Heart left ventricle (tissue), 16 donors: ENCODE measurements at places on chromosomes 4 and X.
A peak's percentile ranks its signal among the peaks of the same experiment; 100 is the strongest.

DNA sequence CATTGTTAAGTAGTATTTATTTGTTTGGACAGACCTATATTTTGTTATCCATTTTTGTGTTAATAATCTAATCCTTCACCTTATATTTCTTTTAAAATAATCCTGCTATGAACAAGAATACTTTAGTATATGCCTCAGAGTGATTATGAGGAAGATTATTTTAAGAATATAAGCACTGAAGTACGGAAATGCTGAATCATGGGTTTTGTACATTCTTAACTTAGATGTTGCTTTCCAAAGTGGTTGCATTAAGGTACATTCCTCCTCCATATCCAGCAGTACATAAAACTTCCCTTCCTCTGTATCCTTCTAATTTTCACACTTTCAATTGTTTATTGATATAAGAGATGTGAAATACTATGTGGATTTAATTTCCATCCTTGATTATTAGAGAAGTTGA, 491.4 kb upstream of the GRID2 start:
- no peaks in the 10 kb centered on the region for H3K4me1 ChIP-seq
- H3K4me3 ChIP-seq: no peak overlapping the region
- DNase-seq: no peak
- H3K27ac ChIP-seq: no peak overlapping the region
- no peaks in the 10 kb centered on the region for H3K27me3 ChIP-seq
- H3K36me3 ChIP-seq: no peaks in the 10 kb centered on the region

DNA sequence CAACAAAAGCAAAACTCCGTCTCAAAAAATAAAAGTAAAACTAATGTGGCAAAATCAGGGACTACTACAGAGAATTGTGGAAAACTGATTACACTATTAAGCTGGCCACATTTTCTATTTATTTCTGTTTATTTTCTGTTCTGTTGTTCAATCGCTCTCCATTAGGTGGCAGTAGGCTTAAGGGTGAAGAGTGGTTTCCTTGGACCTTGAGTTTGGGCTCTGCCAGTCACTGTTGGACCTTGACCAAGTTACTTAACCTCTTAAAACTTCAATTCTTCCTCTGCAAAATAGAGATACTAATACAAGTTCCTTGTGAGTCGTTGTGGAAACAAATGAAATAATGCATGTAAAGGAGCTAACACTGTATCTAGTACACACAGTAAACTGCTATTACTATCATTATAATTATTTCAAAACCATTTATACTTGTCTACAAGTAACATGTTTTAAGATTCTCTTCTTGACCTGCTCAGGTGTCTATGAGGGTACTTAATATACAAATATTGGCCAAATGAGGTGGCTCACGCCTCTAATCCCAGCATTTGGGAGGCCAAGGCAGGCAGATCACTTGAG, 15.2 kb downstream of the HSD17B11 start:
- peaks cover 58% of the 10 kb centered on the region for H3K36me3 ChIP-seq
- no peak for DNase-seq
- H3K27ac ChIP-seq: no peak overlapping the region
- H3K4me1 ChIP-seq: peaks cover 3% of the 10 kb centered on the region

DNA sequence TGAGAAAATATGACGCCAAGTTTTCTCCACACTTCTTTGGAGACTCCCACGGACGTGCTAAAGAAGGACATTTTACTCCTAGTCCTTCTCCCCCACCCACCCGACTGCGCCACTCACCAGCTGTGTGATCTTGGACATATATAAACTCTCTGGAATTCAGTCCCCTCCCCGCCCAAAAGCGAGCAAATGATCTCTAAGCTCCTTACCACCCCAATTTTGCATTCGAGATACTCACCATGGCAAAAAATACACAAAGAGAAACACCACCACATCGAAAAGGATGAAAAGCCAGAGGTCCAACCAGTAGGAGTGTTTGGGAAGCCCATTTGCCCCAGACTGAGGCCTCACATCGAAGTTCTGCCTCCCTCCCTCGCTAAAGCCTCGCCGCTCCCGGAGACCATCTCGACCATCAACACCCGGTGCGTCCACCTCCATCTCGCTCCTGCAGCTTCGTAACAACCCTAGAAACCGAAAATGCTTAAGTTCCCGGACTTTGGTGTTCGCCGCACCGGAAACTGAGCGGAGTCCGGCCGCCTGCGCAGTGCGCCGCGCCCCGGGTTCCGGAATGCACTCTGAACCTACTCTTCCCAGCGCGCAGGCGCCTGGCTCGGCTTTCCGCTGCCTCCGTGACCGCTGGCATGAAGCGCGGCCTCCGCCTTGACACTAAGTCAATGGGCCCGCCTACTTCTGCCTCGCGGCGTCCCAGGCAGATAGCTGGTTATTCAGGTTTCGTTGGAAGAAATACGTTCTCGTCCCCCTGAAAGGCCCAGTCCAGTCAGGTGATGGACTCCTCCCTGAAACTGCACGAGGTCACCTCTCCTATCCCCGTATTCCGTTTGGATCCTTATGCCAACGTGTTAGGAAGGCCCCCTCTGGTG, 21.6 kb downstream of the FABP2 start:
- H3K27ac ChIP-seq: peak overlapping the region; percentile 95
- H3K4me1 ChIP-seq: peaks cover 11% of the 10 kb centered on the region
- no peaks in the 10 kb centered on the region for H3K27me3 ChIP-seq
- peak overlapping the region; percentile 74 for H3K4me3 ChIP-seq
- peaks cover 34% of the 10 kb centered on the region for H3K36me3 ChIP-seq

DNA sequence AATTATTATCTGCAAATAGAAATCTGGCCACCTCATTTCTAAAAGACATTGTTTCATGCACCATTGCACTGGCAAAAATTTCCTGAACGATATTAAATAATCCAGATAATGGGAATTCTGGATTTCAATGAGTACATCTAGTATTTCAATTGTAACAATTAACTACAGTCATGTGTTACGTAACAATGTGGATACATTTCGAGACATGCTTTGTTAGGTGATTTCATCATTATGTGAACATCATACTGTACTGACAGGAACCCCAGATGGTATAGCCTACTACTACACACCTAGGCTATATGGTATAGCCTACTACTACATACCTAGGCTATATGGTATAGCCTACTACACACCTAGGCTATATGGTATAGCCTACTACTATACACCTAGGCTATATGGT, 14.8 kb downstream of the LAMTOR3 start:
- no peak overlapping the region for H3K27ac ChIP-seq
- DNase-seq: no peak
- peaks cover 89% of the 10 kb centered on the region for H3K36me3 ChIP-seq
- no peak overlapping the region for H3K4me3 ChIP-seq
- no peaks in the 10 kb centered on the region for H3K27me3 ChIP-seq
- H3K4me1 ChIP-seq: no peaks in the 10 kb centered on the region

DNA sequence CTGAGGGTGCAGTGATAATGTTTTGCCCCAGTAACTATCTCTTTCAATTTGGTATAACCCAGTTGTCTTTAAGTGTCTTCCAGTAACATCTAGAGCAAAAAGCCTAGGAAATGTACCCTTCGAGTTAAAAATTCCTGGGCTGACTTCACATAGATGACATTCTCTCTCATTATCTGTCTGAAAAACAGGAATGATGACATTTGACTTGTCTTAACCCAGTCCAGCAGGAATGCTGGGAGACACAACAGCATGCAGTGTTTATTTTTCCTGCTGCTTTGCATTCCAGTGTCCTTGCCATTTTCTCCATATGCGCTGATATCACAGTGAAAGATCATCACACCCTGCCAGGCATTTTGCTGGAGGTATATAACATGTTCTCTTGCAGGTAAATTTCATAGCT, 130.0 kb downstream of the SOWAHB start:
- no peaks in the 10 kb centered on the region for H3K36me3 ChIP-seq
- H3K27ac ChIP-seq: no peak overlapping the region
- H3K4me3 ChIP-seq: no peak overlapping the region
- no peak for DNase-seq
- no peaks in the 10 kb centered on the region for H3K4me1 ChIP-seq
- H3K27me3 ChIP-seq: no peaks in the 10 kb centered on the region

DNA sequence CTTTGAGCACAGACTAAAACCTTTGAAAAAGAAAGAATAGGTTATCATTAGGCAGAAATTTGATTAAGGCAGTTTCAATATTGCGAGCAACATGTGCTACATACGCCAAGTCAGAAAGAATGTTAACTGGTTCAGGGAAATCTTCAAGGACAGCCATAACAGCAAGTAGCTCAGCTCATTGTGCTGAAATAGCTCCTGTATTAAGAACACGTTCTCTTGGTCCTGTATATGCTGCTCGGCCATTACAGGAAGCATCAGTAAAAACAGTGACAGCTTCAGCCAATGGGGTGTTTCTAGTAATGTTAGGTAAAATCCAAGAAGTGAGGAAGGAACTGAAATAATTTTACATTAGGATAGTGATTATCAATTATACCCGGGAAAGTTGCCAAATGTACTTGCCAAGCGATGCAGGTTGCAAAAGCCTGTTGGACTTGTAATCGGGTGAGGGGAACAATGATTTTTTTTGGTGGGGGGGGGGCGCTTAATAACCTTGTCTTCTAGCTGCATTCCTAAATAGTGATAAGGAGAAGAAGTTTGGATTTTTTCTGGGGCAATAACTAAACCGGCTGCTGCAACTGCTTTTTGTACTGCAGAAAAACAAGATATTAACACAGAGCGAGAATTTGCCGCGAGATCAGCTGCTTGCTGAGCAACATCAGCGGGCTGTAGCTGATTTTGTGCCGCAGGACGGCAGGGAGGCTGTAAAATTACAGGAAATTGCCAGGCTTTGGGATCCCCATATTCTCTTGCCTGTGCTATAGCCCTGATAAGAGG, 49.4 kb upstream of the RASSF6 start:
- no peaks in the 10 kb centered on the region for H3K27me3 ChIP-seq
- H3K36me3 ChIP-seq: no peaks in the 10 kb centered on the region
- H3K27ac ChIP-seq: no peak overlapping the region
- DNase-seq: no peak
- H3K4me3 ChIP-seq: no peak overlapping the region
- H3K4me1 ChIP-seq: peaks cover 4% of the 10 kb centered on the region

- H3K4me3 ChIP-seq: no peak overlapping the region
- H3K27ac ChIP-seq: no peak overlapping the region
- H3K4me1 ChIP-seq: no peaks in the 10 kb centered on the region
- no peaks in the 10 kb centered on the region for H3K27me3 ChIP-seq
Observed at GRCh38 chrX:74104356-74105015, 199.5 kb upstream of the ZCCHC13 start.

- H3K4me3 ChIP-seq: no peak overlapping the region
- H3K27ac ChIP-seq: no peak overlapping the region
- DNase-seq: no peak
- no peaks in the 10 kb centered on the region for H3K27me3 ChIP-seq
- no peaks in the 10 kb centered on the region for H3K36me3 ChIP-seq
Observed at GRCh38 chrX:113800955-113801354, 782.9 kb upstream of the HTR2C start.

- no peak overlapping the region for H3K27ac ChIP-seq
- H3K27me3 ChIP-seq: no peaks in the 10 kb centered on the region
Observed at GRCh38 chrX:22952010-22952409, 47.8 kb upstream of the DDX53 start.

- H3K4me3 ChIP-seq: no peak overlapping the region
- H3K27me3 ChIP-seq: no peaks in the 10 kb centered on the region
- H3K36me3 ChIP-seq: no peaks in the 10 kb centered on the region
- H3K27ac ChIP-seq: no peak overlapping the region
- no peaks in the 10 kb centered on the region for H3K4me1 ChIP-seq
Observed at GRCh38 chrX:40201329-40201885, 103.6 kb upstream of the BCOR start.

GRCh38 chr4:40550948-40551462, 78.7 kb downstream of the RBM47 start:
- no peaks in the 10 kb centered on the region for H3K27me3 ChIP-seq
- H3K36me3 ChIP-seq: no peaks in the 10 kb centered on the region
- peak overlapping the region; percentile 36 for H3K27ac ChIP-seq
- no peaks in the 10 kb centered on the region for H3K4me1 ChIP-seq
- H3K4me3 ChIP-seq: peak overlapping the region; percentile 46
- DNase-seq: no peak

- H3K4me3 ChIP-seq: no peak overlapping the region
Observed at GRCh38 chrX:148035380-148035779, 54.2 kb downstream of the FMR1NB start.

DNA sequence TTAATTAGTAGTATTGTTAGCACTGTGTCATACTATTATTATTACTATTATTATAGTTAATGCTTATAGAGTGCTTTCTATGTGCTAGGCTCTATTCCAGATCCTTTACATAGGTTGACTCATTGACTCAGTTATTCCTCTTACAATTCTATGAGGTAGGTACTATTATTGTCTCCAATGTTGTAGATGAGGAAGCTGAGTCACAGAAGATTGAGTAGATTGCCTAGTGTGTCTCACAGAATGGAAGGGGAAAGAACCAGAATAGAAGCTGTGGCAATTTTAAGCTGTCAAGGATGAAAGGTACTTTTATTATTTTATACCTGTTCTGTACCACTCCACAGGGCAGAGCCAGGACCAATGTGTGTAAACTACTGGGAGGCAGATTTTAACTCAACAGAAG, 1.9 kb upstream of the TCEAL1 start:
- H3K27ac ChIP-seq: no peak overlapping the region
- H3K27me3 ChIP-seq: no peaks in the 10 kb centered on the region
- H3K4me3 ChIP-seq: no peak overlapping the region
- no peaks in the 10 kb centered on the region for H3K36me3 ChIP-seq

GRCh38 chr4:48742412-48742811, 37.7 kb downstream of the FRYL start:
- DNase-seq: no peak
- no peak overlapping the region for H3K4me3 ChIP-seq
- H3K36me3 ChIP-seq: no peaks in the 10 kb centered on the region
- H3K27ac ChIP-seq: no peak overlapping the region
- H3K4me1 ChIP-seq: no peaks in the 10 kb centered on the region

GRCh38 chr4:153221783-153222706, 17.8 kb downstream of the TRIM2 start:
- no peaks in the 10 kb centered on the region for H3K27me3 ChIP-seq
- DNase-seq: peak; percentile 62
- peak overlapping the region; percentile 93 for H3K27ac ChIP-seq

- H3K27ac ChIP-seq: no peak overlapping the region
- peaks cover 2% of the 10 kb centered on the region for H3K4me1 ChIP-seq
- no peak overlapping the region for H3K4me3 ChIP-seq
- no peak for DNase-seq
Observed at GRCh38 chrX:139826065-139827044, 106.5 kb downstream of the ATP11C start.

DNA sequence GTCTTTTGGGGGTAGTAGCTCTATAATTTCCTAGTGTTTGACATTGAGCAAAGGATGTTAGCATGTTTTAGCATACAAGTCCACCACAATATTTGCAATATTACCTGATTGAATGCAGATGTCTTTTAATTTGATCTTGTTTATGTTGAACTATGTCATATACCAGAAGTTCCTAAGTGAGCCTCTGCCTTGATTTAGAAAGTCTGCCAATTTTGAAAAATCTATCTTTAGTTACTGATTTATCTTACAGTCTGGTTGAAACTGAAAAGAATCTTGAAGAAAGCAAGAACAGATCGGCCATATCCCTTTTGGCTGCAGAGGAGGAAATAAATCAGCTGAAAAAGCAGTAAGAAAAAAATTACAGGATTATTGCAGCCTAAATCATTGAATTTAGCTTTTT, 18.5 kb downstream of the SPATA18 start:
- DNase-seq: no peak
- H3K27ac ChIP-seq: no peak overlapping the region

- peak overlapping the region; percentile 63 for H3K4me3 ChIP-seq
- H3K36me3 ChIP-seq: no peaks in the 10 kb centered on the region
- peak overlapping the region; percentile 97 for H3K27ac ChIP-seq
- H3K27me3 ChIP-seq: peaks cover 17% of the 10 kb centered on the region
- H3K4me1 ChIP-seq: peaks cover 20% of the 10 kb centered on the region
Observed at GRCh38 chrX:40094041-40094899, 3.5 kb downstream of the BCOR start.
